Ovary (tissue), 10 donors: ENCODE measurements at places on chromosomes 13 and 19. TPM values are rescaled to one million over a fixed set of nuclear protein-coding genes. Genes with fewer than 3 reads are reported as not detected.
A peak's percentile ranks its signal among the peaks of the same experiment; 100 is the strongest.

ATP7B gene
- polyA plus RNA-seq, result 3.2 TPM

PSG11 gene
- polyA plus RNA-seq, result not detected

ZNF575 gene
- 1.7 TPM for polyA plus RNA-seq

SPC24 gene
- 0.78 TPM for polyA plus RNA-seq

IFNL1 gene
- not detected for polyA plus RNA-seq

CEACAM16 gene
- not detected for polyA plus RNA-seq

ZNF285 gene
- 3.3 TPM for polyA plus RNA-seq

- no peaks in the 10 kb centered on the region for H3K27me3 ChIP-seq
- H3K4me1 ChIP-seq, result peaks cover 11% of the 10 kb centered on the region
- no peak overlapping the region for H3K4me3 ChIP-seq
- no peaks in the 10 kb centered on the region for H3K36me3 ChIP-seq
- H3K27ac ChIP-seq, result peak overlapping the region; percentile 41
Measured at GRCh38 chr19:51131780-51132680, 7.3 kb downstream of the SIGLEC9 start.

DNA sequence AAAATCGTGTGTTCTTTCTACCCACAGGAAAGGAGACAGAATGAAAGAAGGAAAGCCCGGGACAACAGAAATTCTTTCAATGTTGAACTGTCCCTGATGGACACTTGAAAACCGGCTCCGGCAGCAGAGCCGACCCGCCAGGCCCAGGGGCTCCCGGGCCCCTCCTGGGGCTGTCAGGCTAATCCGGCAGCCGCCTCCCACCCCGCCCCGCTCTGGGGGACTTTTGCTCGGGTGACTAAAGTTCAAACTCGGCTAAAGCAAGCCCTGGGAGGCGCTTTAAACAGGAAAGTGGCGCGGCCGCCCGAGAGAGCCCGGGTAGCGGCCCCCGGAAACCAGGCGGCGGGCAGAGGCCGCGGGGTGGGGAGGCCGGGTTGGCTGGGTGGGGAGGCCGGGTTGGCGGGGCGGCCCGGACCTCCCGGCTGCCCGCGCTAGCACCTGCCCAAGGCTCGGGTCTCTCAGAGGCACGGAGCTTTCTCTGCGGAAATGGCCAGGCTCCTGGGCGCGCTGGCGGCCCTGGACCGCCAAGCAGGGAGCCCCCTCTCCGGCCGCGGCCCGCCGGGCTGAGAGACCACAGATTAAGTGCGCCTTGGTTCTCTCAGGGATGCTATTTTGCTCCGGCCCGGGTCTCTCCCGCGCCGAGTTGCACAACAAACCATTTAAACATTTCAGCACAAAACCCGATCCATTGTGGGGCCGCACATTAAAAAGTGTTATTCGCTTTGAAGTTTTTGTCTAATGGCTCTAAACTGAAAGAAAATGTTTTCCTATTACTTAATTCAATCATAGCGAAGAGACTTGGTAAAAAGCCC is 2.6 kb upstream of the GSX1 start:
- no peak overlapping the region for H3K4me3 ChIP-seq
- H3K4me1 ChIP-seq, result peaks cover 5% of the 10 kb centered on the region
- DNase-seq, result no peak
- H3K27me3 ChIP-seq, result peaks cover 5% of the 10 kb centered on the region
- H3K27ac ChIP-seq, result no peak overlapping the region

DNA sequence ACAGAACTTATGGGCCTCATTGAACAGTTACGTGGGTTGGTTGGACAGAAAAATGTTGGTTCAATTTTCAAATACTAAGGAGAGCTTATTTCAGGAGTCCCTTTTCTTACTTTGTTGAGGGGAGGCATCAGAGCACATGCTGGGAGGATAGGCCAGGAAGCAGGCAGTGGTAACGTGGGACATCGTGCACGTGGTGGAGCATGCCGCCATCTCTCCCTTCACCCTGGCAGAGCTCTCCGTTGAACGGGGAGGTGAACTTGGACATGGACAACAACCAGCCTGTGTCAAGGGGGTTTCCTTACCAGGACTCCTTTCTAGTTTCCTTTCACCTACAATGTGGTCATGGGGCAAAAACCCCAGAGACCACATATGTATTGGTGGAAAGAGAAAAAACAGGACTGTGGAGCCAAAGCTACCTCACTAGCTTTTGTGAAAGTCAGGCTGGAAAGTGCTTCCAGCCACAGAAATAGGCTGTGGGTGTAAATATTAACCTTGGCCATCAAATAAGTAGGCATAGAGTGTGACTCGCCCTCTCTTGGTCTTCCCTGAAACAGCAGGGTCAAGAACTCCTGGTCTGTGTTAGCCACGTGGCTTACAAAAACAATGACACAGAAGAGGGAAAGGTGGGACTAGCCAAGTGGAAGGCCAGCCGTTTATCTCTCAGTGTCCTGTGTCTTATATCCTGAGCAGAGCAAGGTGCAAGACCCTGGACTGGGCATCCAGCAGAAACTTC is 14.4 kb downstream of the MICOS13 start:
- no peaks in the 10 kb centered on the region for H3K36me3 ChIP-seq
- H3K27ac ChIP-seq, result no peak overlapping the region
- H3K4me1 ChIP-seq, result no peaks in the 10 kb centered on the region
- no peak for DNase-seq

GRCh38 chr19:16233081-16233776 is 35.5 kb downstream of the AP1M1 start:
- H3K36me3 ChIP-seq, result no peaks in the 10 kb centered on the region
- no peaks in the 10 kb centered on the region for H3K4me1 ChIP-seq
- H3K27ac ChIP-seq, result no peak overlapping the region
- DNase-seq, result no peak
- no peak overlapping the region for H3K4me3 ChIP-seq
- no peaks in the 10 kb centered on the region for H3K27me3 ChIP-seq

DNA sequence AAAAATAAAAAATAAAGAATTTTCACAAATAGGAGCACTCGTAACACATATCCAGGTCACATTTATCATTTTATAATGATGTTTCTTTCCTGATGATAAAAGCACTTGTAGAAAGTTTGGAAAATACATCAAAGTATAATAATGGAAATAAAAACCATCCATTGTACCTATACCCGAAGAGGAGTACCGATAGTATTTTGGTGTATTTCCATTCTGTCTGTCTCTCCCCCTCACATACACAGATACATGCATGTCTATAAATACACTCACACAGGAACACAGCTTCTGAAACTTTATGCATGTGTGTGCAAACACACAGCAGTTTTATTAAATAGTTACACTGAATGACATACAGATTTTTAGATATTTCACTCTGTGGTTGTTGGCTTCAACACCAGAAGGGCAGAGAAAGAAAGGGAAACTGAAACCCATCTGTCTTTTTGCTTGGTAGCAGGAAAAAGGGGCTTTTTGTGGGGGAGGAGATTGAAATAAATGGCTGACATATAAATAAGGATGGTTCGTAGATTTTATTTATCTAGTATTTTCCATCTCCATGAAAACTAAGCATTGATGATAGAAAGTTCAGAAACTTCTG is 114.8 kb downstream of the LRCH1 start:
- no peak for DNase-seq
- no peaks in the 10 kb centered on the region for H3K36me3 ChIP-seq
- peak overlapping the region; percentile 8 for H3K4me3 ChIP-seq
- peaks cover 6% of the 10 kb centered on the region for H3K4me1 ChIP-seq
- no peaks in the 10 kb centered on the region for H3K27me3 ChIP-seq

- H3K4me3 ChIP-seq, result peak overlapping the region; percentile 9
- H3K27ac ChIP-seq, result peak overlapping the region; percentile 50
- H3K4me1 ChIP-seq, result peaks cover 4% of the 10 kb centered on the region
- DNase-seq, result peak; percentile 58
Measured at GRCh38 chr13:110388108-110388943, 81.2 kb downstream of the COL4A2 start.

- no peaks in the 10 kb centered on the region for H3K27me3 ChIP-seq
- no peak overlapping the region for H3K4me3 ChIP-seq
- no peak overlapping the region for H3K27ac ChIP-seq
- no peaks in the 10 kb centered on the region for H3K36me3 ChIP-seq
Measured at GRCh38 chr19:33781996-33782395, 14.7 kb upstream of the KCTD15 start.

DNA sequence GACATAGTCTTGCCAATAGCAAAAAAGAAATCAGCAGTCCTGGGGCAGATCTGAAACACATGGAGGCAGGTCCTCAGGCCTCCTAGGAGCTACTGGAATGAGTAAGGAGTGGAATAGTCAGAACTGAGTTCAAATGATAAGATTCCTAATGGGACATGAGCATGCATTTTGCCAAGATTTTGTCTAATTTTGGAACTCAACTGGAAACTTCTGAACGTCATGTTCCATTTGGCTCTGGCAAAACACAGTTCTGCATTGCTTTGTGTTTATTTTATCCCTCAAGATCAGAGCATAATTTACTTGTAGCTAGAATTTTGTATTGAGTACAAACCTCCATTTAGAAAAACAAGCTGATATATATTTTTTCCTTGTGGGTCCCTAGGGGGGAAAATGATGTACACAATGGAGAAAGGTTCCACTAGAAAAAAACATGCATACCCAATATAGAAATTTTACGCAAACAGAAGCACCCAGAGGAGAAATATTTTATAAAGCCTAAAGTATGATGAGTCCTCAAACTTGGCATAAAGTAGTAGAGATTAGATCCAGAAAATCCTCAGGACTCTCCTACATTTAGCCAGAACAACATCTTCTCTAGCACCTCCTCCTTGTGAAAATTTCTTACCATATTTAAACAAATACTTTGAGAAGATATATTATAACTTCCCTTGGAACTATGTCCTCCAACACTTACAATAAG is 149.0 kb upstream of the SERP2 start:
- H3K27ac ChIP-seq, result peak overlapping the region; percentile 77
- H3K4me3 ChIP-seq, result no peak overlapping the region
- no peaks in the 10 kb centered on the region for H3K27me3 ChIP-seq
- H3K4me1 ChIP-seq, result peaks cover 7% of the 10 kb centered on the region
- H3K36me3 ChIP-seq, result no peaks in the 10 kb centered on the region

- no peaks in the 10 kb centered on the region for H3K27me3 ChIP-seq
- H3K4me1 ChIP-seq, result no peaks in the 10 kb centered on the region
- H3K27ac ChIP-seq, result no peak overlapping the region
- H3K4me3 ChIP-seq, result no peak overlapping the region
- H3K36me3 ChIP-seq, result no peaks in the 10 kb centered on the region
Measured at GRCh38 chr19:30132343-30133075, 190.5 kb downstream of the URI1 start.

DNA sequence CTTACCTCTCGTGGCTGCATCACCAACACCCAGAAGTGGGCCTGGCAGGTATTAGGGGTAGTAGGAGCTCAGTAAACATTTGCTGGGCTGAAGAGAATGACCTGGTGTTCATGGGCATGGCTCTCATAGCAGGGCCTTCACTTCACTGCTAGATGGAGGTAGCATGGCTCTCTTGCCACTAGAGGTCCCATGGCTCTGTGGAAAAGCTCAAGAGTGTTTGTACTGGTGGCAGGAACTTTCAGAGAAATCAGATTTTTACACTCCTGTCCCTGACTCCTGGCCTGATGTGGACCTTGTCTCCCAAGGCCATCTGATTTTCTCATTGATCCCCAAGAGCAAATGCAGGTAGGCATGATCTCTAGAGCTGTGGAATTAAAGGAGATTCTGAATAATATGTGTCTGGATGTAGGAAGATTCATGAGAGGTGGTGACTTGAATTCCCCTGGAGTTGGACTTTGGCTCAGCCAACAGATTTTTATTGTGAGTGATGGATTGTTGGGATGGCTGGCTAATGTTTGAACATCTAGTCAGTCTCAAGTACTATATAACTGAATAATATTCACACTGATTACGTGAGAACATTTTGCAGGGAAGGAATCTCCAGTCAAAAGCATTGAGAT is 5.7 kb downstream of the ZNF574 start:
- H3K4me1 ChIP-seq, result peaks cover 5% of the 10 kb centered on the region
- H3K4me3 ChIP-seq, result no peak overlapping the region
- no peak for DNase-seq
- H3K36me3 ChIP-seq, result no peaks in the 10 kb centered on the region
- no peak overlapping the region for H3K27ac ChIP-seq

DNA sequence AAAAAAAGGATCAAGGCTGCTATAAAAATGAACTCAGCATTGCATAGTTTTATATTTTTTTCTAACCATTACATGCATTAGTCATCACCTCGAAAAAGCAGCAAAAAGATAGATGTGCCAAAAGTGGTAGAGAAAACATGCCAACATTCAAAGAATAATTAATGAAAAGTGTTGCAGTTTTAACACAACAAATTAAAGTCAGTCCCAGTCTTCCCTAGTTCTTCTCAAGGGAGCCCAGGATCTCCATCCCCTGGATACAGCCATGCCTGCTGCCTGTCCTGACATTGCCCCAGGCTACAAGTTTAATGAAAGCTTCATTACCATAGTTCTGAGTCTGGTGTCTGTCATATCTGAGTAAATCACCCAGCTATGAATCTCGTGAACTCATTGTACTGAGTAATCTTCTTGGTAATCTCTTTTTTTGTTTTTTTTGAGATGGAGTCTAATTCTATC is 116.6 kb upstream of the KLF12 start:
- H3K27me3 ChIP-seq, result no peaks in the 10 kb centered on the region
- H3K27ac ChIP-seq, result no peak overlapping the region
- H3K36me3 ChIP-seq, result no peaks in the 10 kb centered on the region
- H3K4me1 ChIP-seq, result peaks cover 2% of the 10 kb centered on the region

DNA sequence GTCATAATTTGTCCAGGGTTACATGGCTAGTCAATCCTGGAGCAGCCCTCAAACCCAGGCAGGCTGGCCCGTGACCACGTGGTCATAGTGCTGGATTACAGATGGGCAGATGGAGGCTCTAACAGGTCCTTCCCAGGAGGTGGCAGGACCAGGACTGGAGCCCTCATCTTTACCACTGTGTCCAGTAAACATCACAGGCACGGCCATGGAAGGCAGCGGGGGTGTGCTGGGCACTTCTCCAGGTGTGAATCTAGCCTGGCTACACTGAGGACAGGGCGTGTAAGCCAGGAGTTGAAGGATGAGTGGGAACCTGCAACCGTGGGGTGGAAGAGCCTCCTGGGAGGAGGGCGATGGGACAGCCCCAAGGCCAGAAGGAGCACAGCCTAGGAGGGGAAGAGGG is 6.1 kb downstream of the CIC start:
- H3K36me3 ChIP-seq, result no peaks in the 10 kb centered on the region
- H3K27ac ChIP-seq, result no peak overlapping the region

DNA sequence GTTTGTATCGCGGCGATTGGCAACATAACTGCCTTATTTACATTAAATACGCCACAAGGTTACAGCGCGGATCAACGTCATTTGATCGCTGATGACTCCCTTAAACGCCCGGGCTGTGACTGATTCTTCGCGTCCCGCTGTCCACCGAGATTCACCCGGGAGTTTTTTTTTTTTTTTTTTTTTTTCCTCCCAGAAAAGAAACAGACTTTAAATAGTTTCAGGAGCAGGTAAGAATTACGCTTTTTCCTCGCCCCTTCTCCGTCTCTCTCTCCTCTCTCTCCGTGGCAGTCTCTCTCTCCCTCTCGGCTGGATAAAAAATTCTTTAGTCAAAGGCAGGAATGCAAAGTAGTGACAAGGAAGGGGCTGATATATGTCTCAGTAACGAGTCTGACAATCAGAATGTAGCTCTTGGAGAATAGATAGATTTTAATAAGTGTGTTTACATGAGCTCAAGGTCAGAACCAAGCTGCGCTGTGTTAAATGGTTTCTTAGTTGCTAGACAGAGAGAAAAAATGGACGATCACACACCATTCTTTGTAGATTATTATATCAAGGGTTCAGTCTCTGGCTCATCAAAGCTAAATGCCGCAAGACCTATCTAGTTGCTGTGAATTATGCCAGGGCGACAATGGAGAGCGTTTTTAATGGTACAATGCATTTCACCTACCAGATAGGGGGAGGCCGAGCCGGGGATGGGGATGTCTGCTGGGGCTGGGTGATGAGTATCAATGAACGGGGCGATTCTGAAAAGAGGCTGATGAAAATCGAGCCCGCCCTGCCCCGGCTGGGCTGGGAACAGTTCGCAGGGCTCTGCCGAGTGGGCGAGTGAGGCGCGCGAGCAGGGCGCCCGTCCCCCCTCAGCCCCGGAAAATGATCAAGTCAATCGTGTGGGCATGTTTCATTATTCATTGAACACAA is 147.2 kb upstream of the ZNF536 start:
- no peak overlapping the region for H3K4me3 ChIP-seq
- H3K27me3 ChIP-seq, result no peaks in the 10 kb centered on the region
- no peak overlapping the region for H3K27ac ChIP-seq
